Activated CD4-positive, alpha-beta T cell treated with anti-CD3 and anti-CD28 coated beads, Interleukin-2, Interleukin-4, amounts not matched to agents 100 ng/mL and 50 ng/mL, durations not matched to agents 16 hours and 8 hours (primary cell): ENCODE measurements at places on chromosomes 16 and 17.

- DNase-seq, result no peak
Observed at GRCh38 chr17:74059479-74060240, 143.8 kb upstream of the RPL38 start.

DNA sequence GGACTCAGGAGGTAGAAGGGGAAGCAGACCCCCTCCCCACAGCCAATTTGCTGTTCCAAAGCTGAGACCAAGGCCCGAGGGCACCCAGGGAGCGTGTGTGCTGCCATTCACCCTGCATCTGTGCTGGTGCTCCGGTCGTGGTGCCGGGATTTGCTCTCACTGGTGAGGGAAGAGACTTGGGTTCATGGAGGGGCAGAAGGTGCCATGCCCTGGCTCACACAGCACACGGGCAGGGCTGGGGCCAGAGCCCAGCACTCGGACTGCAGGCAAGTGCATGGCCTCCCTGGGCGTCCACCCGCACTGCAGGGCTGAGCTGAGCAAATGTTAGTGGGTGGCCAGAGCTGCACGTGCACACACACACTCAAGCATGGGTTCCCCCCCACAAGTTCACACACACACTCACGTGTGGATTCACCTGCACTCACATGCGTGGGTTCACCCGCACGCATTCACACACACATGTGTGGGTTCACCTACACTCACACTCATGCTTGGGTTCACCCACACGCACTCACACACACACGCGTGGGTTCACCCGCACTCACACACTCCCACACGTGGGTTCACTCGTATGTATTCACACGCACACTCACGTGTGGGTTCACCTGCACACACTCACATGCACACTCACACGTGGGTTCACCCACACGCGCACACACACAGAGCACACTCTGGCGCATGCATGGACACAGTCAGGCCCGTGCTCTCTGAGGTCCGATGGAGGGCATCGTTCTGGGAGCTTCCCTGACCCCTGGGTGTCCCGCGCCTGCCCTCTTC is 57.0 kb upstream of the CBFA2T3 start:
- no peak for DNase-seq

GRCh38 chr17:43640491-43641252 is 21.1 kb downstream of the MEOX1 start:
- no peak for DNase-seq

DNA sequence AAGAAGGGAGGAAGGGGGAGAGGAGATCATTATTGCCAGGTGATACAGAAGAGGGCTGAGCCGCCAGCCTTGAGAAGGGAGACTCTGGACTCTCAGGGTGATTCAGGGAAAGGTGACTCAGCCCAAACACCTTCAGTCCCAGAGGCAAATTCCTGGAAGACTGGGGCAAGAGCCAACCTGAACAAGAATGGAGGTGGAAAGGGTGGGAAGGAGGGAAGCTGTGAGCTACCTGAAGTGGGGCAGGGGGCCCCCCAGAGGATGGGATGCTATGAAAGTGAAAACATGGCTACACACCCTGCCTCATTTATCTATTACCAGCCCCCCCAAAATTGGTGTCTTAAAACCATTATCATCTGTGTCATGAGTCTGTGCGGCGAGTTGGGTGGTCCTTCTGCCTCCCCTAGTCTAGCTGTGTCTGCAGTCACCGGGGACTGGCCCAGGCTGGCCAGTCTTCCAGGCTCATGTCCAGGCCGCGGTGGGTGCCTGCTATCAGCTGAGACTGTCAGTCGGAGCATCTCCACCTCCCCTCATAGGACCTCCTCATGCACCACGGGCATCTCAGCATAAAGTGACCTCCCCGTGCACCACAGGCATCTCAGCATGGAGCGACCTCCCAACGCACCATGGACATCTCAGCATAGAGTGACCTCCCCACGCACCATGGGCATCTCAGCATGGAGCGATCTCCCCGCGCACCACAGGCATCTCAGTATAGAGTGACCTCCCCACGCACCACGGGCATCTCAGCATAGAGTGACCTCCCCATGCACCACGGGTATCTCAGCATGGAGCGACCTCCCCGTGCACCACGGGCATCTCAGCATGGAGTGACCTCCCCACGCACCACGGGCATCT is 3.2 kb upstream of the SLC47A2 start:
- DNase-seq, result no peak

- no peak for DNase-seq
Observed at GRCh38 chr16:80996688-80997138, 10.0 kb downstream of the CMC2 start.

DNA sequence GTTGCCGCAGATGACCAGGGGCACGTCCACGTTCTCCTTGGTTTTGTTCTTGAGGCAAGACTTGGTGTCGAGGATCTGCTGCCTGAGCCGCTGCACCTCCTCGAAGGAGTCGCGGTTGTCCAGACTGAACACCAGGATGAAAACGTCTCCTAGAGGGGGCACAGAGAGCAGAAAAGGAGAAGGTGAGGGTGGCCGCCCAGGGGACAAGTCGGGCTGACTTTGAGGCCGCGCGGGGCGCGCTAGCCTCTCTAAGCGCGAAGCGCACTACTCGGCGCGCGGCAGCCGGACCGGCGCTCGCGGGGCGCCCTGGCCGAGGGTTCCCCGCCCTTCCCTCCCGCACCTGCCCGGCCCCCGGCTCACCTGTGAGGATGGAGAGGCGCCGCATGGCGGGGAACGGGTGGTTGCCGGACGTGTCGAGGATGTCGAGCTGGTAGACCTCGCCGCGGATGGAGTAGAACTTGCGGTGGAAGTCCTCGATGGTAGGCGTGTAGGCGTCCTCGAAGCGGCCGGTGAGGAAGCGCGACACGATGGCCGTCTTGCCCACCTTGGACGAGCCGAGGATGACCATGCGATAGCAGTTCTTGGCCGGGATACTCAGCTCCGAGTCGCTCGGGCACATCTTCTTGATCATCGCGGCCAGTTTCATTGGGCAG is 533 bp downstream of the RASD1 start:
- peak; percentile 22 for DNase-seq

- peak; percentile 47 for DNase-seq
Observed at GRCh38 chr16:56450275-56450985, 702 bp downstream of the NUDT21 start.

DNA sequence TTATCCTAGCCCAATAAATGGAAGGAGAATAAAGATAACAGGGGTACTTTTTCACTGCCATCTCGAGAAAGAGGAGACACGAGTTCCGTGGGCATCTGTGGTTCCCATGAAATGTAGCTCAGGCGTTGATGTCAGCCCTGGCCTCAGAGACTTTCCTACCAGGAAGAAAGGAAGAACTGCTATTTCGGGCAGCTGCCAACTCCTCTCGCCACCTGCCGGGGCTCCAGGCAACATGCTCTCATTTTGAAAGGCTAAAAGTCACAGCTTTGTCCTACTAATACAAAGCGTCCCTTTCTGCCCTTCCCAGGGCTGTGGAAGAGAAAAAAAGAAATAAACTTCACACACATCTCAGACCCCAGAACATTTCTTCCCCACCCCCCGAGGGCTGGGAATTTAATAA is 65.8 kb downstream of the DHRS7C start:
- no peak for DNase-seq

DNA sequence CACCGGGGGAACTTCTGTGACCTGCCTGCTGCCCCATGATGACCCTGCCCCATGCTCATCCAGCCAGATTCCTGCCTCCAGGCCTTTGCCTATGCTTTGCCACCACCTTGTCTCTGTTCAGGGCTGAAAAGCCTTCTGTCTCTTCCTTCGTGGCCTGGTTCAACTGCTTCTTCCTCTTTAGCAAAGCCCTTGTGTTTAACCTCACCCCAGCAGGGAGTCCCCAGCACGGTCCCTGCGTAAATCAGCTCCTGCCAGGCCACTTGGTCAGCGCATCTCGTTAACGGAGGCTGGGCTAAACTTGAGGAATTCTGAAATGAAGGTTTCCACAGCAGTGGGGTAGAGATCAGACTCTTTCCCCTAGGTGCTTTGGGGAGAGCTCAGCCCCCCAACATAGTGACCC is 16.1 kb upstream of the KCNJ12 start:
- no peak for DNase-seq

DNA sequence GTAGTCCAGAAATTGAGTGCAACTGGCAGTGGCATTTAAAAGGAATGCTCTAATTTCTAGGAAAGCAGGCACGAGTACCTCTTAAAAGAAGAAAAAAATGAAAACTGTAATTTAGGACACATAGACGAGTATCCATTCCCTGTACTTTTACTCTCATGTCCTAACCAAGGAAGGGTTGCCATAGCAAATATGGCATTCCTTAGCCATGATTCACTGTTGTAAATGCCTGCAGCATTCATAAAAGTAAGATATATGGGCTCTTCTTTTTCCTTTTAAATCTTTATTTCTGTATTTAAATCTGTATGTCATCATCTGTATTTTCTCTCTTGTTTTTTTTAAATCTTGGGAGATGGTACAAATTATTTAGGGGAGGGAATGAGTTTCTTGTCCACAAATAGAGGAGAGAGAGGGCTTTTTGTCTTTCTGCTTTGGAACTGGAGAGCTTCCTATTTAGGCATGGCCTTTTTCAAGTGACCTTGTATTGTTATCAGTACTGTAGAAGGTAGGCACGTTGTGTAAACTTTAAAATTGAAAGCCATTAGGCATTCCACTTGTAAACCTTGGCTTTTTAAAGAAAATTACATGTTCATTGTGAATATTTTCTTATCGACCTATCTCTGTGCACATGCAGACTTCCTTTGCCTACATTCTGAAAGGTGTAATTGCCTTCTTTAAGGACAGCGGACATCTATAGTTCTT is 50.0 kb downstream of the TENT4B start:
- DNase-seq, result no peak

- DNase-seq, result no peak
Observed at GRCh38 chr17:40072040-40072734, 9.4 kb downstream of the THRA start.

GRCh38 chr17:13743906-13744305 is 142.2 kb upstream of the HS3ST3A1 start:
- no peak for DNase-seq

DNA sequence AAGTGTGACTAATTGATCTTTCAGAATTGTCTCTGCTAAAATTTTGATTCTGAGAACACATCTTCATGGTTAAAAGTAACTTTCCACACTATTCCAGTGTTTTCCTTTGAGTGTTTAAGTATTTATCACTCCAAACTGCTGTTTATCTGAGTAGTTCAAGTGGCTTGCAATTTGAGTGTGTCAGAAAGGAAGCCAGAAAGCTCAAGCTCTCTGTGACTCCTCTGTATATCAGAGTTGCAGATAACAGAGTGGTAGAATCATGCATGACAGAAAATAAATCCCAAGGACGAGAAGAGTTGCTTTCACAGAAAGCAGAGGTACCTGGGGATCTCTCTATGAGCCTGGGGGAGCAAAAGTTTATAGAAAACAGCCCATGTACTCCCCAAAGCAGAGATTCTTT is 130.0 kb downstream of the CYB561 start:
- no peak for DNase-seq
